Osteoblast (primary cell): ENCODE measurements at places on chromosomes 13 and 19.
A peak's percentile ranks its signal among the peaks of the same experiment; 100 is the strongest.

DNA sequence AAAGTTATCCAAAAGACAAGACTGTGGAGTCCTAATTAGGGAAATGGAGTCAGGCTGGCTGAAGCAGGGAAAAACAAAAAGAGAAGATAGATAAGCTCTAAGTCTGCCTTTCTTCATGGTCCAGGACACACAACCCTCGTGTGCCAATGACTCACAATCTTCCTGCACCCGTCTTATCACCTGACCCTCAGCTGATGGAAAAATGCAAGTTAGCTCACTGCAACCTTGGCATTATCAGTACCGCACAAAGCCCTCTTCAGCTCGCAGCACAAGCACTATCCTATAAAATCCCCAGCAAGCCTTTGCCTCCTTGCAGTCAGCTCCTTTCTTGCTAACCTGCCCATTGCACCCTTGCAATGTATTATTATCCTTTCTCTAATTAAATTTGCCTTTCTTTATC, 4.3 kb downstream of the OR7A5 start:
- H3K27me3 ChIP-seq = no peaks in the 10 kb centered on the region
- H3K36me3 ChIP-seq = no peaks in the 10 kb centered on the region
- DNase-seq = no peak
- H3K4me1 ChIP-seq = no peaks in the 10 kb centered on the region
- no peak overlapping the region for H3K4me3 ChIP-seq

GRCh38 chr19:13302526-13303270, 152.5 kb downstream of the IER2 start:
- no peak overlapping the region for H3K27ac ChIP-seq
- H3K4me1 ChIP-seq = peaks cover 3% of the 10 kb centered on the region
- peak; percentile 85 for DNase-seq

- no peaks in the 10 kb centered on the region for H3K27me3 ChIP-seq
- no peaks in the 10 kb centered on the region for H3K4me1 ChIP-seq
- no peaks in the 10 kb centered on the region for H3K36me3 ChIP-seq
- no peak overlapping the region for H3K27ac ChIP-seq
- no peak overlapping the region for H3K4me3 ChIP-seq
- DNase-seq = no peak
Measured at GRCh38 chr13:111328574-111329410, 8.3 kb downstream of the TEX29 start.

- DNase-seq = no peak
- H3K4me1 ChIP-seq = peaks cover 17% of the 10 kb centered on the region
- peaks cover 61% of the 10 kb centered on the region for H3K36me3 ChIP-seq
- no peak overlapping the region for H3K27ac ChIP-seq
- H3K27me3 ChIP-seq = no peaks in the 10 kb centered on the region
- no peak overlapping the region for H3K4me3 ChIP-seq
Measured at GRCh38 chr13:26682606-26683005, 78.0 kb downstream of the GPR12 start.
